Lower lobe of right lung (tissue), 2 donors: ENCODE measurements at places on chromosomes 1 and 21. TPM values are rescaled to one million over a fixed set of nuclear protein-coding genes. Genes with fewer than 3 reads are reported as not detected.

- H3K4me1 ChIP-seq: peaks cover 9% of the 10 kb centered on the region
- no peaks in the 10 kb centered on the region for H3K36me3 ChIP-seq
- no peak overlapping the region for H3K4me3 ChIP-seq
- H3K27ac ChIP-seq: no peak overlapping the region
These were observed 4.4 kb downstream of the KIF17 start for GRCh38 chr1:20713440-20713839.

DNA sequence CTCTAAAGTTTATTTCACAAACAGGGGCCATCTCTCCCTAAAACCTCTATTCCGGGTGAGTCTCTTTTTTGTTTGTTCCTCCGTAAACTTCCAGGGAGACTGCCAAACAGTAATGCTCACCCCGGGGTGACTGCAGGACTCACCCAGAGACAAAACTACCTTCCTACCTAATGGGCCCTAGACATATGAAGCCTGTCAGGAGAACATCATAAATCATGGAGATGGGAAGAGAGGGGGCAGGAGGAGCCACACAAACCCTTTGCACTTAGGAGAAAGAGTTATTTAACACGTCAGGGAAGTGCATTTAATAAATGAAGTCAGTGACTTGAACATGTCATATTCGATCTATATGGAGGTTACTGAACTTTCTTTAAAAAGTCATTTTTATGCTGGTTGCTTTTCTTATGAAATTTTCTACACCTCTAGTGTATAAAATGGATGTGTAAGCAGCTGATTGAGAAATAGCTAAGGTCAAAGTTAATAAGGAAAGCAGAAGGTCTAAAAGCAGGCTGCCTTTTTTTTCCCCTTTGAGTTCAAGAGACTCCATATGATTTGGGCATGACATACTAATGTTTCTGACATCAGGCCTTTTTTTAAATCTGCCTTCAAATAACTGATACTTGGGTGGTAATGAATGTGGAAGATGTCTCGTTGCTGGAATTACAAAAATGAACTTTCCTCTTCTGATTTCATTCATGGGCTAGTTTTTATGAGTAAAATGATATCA, 286.9 kb upstream of the USP25 start:
- H3K4me1 ChIP-seq: peaks cover 19% of the 10 kb centered on the region
- DNase-seq: no peak
- H3K27me3 ChIP-seq: no peaks in the 10 kb centered on the region
- no peaks in the 10 kb centered on the region for H3K36me3 ChIP-seq

DNA sequence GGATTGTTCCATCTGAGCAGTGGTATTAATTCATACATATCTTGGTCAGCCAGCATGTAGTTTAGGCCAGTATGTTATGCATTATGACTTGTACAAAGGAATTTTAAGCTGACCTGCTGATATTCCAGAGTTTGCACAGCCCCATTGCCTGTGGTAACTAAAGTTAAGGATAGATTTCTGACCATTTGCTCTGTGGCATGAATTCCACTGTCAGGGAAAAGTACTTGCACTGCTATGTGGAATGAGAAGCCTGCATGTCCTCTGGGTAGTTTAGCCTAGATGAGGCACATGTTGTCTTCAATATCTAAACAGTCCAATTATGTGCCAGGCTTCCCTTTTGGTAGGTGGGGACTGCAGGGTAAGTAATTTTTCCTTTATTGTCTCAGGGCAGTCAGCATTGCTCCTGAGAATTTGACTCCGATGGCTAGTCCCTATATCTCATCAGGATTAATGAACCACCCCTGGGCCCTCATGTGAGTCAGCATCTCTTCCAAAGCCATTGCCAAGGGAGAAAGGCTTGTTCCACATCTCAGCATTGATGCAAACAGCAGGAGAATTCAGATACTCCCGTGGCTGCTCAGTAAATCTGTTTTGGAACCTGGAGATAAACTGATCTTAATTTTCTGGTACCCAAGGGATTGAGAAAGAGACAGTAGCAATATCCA, 30.2 kb downstream of the NEK7 start:
- no peak overlapping the region for H3K27ac ChIP-seq
- no peaks in the 10 kb centered on the region for H3K27me3 ChIP-seq
- no peak for DNase-seq
- no peak overlapping the region for H3K4me3 ChIP-seq
- peaks cover 45% of the 10 kb centered on the region for H3K4me1 ChIP-seq

- H3K27me3 ChIP-seq: no peaks in the 10 kb centered on the region
- DNase-seq: no peak
- no peak overlapping the region for H3K4me3 ChIP-seq
These were observed 62.9 kb upstream of the ATP1A1 start for GRCh38 chr1:116310180-116310579.

DNA sequence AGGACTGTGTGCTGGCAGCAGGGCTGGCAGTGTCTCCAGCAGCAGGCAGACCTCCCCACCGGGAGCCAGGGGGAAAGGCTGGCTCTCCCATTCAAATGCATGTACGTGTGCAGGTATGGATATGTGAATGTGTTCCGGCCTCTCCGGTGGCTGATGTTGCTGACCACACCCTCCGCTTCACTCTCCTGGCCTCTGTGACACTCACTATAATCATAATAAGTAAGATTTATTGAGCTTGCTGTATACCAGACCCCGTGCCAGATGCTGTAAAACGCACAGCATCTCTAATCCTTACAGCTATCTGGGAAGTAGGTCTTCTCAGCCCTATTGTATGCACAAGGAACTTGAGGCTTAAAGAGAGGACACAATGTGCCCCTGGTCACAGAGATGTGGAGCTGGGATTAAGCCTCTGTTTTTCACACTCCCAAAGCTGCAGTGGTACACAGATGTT, 20.5 kb upstream of the ARTN start:
- H3K27me3 ChIP-seq: no peaks in the 10 kb centered on the region
- H3K27ac ChIP-seq: no peak overlapping the region
- no peak for DNase-seq
- no peaks in the 10 kb centered on the region for H3K4me1 ChIP-seq

DNA sequence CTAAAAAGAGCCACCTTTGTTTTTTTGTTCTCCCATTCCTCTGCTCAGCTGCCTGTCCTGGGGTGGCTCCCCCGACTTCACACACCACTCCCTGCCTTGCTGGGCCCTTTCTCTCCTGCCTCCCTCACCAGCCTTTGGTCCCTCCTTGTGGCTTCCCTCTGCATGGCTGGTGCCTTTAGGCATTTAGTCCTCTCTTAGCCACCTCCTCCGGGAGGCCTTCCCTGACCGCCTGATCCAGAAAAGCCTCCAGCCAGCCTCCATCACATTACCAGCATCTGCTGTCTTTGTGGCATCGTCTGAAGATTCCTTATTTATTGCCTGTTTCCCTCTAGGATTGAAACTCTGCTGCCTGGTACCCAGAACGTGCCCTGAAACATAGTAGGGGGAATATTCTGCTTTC, 46.2 kb upstream of the ACOT11 start:
- H3K27me3 ChIP-seq: peaks cover 40% of the 10 kb centered on the region
- H3K4me3 ChIP-seq: no peak overlapping the region
- no peak overlapping the region for H3K27ac ChIP-seq
- no peaks in the 10 kb centered on the region for H3K36me3 ChIP-seq
- no peak for DNase-seq

GRCh38 chr1:77081834-77082233, 137.4 kb downstream of the PIGK start:
- H3K27me3 ChIP-seq: no peaks in the 10 kb centered on the region
- no peak overlapping the region for H3K27ac ChIP-seq
- no peaks in the 10 kb centered on the region for H3K36me3 ChIP-seq

- no peak for DNase-seq
- H3K4me3 ChIP-seq: no peak overlapping the region
- H3K27ac ChIP-seq: no peak overlapping the region
- H3K27me3 ChIP-seq: no peaks in the 10 kb centered on the region
These were observed 76.9 kb upstream of the GFI1 start for GRCh38 chr1:92563457-92564216.

- H3K4me1 ChIP-seq: no peaks in the 10 kb centered on the region
- no peaks in the 10 kb centered on the region for H3K36me3 ChIP-seq
- no peak for DNase-seq
- H3K27ac ChIP-seq: no peak overlapping the region
These were observed 325.6 kb downstream of the DISC1 start for GRCh38 chr1:231952154-231952553.

DNA sequence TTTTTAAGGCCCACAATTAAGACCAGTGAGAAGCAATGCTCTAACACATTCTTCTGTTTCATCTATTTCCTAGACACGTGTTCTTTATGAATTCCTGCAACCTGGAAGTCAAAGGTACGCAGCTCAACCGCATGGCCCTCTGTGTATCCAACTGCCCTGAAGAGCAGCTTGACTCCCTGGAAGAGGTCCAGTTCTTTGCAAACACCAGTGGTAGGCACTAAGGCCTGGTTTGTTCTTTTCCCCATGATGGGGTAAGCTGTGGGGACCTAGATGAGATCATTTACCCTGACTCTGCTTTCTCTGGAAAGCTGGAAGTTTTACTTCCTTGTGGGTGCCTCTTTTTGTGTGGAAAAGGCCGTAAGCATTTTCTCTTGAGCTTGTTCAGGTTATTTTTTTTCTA, 7.3 kb downstream of the SLC44A3 start:
- H3K4me3 ChIP-seq: no peak overlapping the region
- H3K36me3 ChIP-seq: no peaks in the 10 kb centered on the region
- H3K27ac ChIP-seq: no peak overlapping the region
- DNase-seq: no peak
- no peaks in the 10 kb centered on the region for H3K27me3 ChIP-seq

- DNase-seq: no peak
- no peak overlapping the region for H3K27ac ChIP-seq
- no peaks in the 10 kb centered on the region for H3K4me1 ChIP-seq
- H3K27me3 ChIP-seq: no peaks in the 10 kb centered on the region
- H3K4me3 ChIP-seq: no peak overlapping the region
These were observed 25.2 kb downstream of the CHD1L start for GRCh38 chr1:147267711-147268110.

DNA sequence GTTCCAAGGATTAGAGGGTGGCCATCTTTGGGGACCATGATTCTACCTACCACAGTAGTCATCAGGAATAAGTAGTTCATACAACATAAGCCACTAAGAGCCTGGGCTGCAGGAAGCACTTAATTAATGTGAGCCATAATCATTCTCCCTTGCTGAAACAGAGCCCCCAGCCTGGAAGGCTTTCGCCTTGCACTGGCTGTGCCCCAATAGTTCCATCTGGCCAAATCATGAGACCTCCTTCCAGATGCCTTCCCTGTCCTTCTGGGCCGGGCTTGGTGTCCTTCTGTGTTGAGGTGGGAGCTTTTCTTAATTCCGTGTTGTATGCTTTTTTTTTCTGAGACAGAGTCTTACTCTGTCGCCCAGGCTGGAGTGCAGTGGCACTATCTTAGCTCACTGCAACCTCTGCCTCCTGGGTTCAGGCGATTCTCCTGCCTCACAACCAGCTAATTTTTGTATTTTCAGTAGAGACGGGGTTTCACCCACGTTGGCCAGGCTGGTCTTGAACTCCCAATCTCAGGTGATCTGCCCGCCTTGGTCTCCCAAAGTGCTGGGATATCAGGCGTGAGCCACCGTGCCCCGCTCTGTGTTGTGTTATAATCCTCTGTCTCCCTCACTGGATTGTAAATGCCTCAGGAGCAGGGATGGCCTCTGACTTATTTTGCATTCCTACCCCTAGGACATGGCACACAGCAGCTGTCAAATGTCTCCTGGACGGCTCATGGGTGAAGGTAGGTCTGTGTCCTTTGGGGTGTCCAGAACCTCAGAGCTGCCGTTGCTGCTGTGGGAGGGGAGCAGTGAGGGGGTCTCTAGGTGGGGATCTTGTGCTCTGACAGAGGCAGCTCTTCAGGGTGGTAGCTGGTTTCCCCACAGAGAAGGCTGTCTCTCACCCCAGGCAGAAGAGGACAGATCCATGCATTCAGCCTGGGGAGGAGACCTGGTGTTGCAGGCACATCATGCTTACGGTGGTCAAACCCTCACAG, 10.1 kb downstream of the GNG4 start:
- H3K36me3 ChIP-seq: no peaks in the 10 kb centered on the region
- no peak for DNase-seq
- no peaks in the 10 kb centered on the region for H3K4me1 ChIP-seq

GRCh38 chr21:45470773-45471524, 66.0 kb downstream of the COL18A1 start:
- no peak overlapping the region for H3K4me3 ChIP-seq
- H3K27ac ChIP-seq: peak overlapping the region; percentile 81
- H3K36me3 ChIP-seq: peaks cover 14% of the 10 kb centered on the region
- no peaks in the 10 kb centered on the region for H3K27me3 ChIP-seq

GRCh38 chr21:18493422-18493821, 89.8 kb upstream of the TMPRSS15 start:
- H3K36me3 ChIP-seq: no peaks in the 10 kb centered on the region
- H3K4me3 ChIP-seq: no peak overlapping the region
- no peaks in the 10 kb centered on the region for H3K4me1 ChIP-seq
- DNase-seq: no peak
- no peak overlapping the region for H3K27ac ChIP-seq

GRCh38 chr1:3978196-3978989, 78.3 kb upstream of the C1orf174 start:
- no peaks in the 10 kb centered on the region for H3K4me1 ChIP-seq
- no peak overlapping the region for H3K4me3 ChIP-seq
- no peak overlapping the region for H3K27ac ChIP-seq
- no peaks in the 10 kb centered on the region for H3K27me3 ChIP-seq

DNA sequence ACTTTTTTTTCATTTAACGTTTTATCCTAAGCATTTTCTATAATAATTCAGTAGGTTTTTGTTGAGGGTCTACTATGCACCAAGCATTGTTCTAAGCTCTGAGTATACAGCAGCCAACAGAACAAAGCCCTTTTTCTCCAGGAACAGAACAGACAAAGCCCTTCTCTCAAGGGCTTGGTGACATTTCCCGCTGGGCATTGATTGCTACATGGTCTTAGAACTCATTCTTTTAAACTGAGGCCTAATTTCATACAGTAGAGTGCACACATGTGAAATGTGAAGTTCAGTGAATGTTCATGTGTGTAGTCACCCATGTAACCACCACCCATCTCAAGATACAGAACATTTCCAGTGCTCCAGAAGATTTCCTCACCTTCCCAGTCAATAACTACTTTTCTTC, 15.2 kb upstream of the PDIK1L start:
- DNase-seq: no peak
- H3K36me3 ChIP-seq: no peaks in the 10 kb centered on the region
- no peak overlapping the region for H3K27ac ChIP-seq
- no peaks in the 10 kb centered on the region for H3K27me3 ChIP-seq

DNA sequence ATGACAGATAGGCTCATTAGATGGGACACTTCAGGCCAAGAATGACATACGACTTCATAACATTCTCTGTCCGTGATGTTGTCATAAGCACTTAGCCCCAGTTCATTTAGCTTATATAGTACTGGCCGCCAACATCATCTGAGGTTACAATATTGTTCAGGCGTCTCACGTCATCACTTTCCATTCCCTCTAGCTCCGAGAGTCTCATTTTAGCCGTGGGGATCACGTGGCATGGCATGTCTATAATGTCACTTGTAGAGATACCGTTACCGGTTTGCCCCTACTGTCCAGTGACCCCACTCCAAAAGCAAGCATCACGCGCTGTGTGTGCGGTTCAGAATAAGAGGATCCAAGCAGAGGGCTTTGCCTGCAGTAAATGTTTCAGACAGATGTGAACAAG, 34.6 kb upstream of the HEATR1 start:
- no peak overlapping the region for H3K4me3 ChIP-seq
- no peak overlapping the region for H3K27ac ChIP-seq
- DNase-seq: no peak
- no peaks in the 10 kb centered on the region for H3K36me3 ChIP-seq

GRCh38 chr1:7069931-7070330, 284.7 kb downstream of the CAMTA1 start:
- peaks cover 8% of the 10 kb centered on the region for H3K4me1 ChIP-seq
- H3K27ac ChIP-seq: no peak overlapping the region
- H3K36me3 ChIP-seq: no peaks in the 10 kb centered on the region
- peak overlapping the region; percentile 42 for H3K4me3 ChIP-seq
- DNase-seq: no peak
- peaks cover 19% of the 10 kb centered on the region for H3K27me3 ChIP-seq

TCP10L gene
- total RNA-seq: 0.71 TPM

TRIM58 gene
- total RNA-seq: 4.0 TPM

DR1 gene
- total RNA-seq: 52.3 TPM

TAF1A gene
- 9.7 TPM for total RNA-seq

PDE4B gene
- 26.9 TPM for total RNA-seq

OR2L5 gene
- total RNA-seq: not detected

CD160 gene
- total RNA-seq: 1.1 TPM
